ENCODE measurements at places on chromosomes 12 and 14. TPM values are rescaled to one million over a fixed set of nuclear protein-coding genes. Genes with fewer than 3 reads are reported as not detected.

Gene PITPNM2
- total RNA-seq, result 13.0 TPM

Gene DGLUCY
- 55.6 TPM for total RNA-seq

Gene SIRT4
- total RNA-seq, result 0.59 TPM

Gene ZNF605
- total RNA-seq, result 1.5 TPM

Gene TXNDC16
- total RNA-seq, result 3.2 TPM

Gene KRT3
- total RNA-seq, result not detected

Gene RHEBL1
- total RNA-seq, result 5.4 TPM

Gene SLC17A8
- total RNA-seq, result not detected

Gene NELL2
- not detected for total RNA-seq

Gene MYRFL
- total RNA-seq, result not detected

Gene TEX22
- total RNA-seq, result not detected
